Mucosa of gallbladder (tissue), 1 donor: ENCODE measurements at places on chromosomes 6 and 20. TPM values are rescaled to one million over a fixed set of nuclear protein-coding genes. Genes with fewer than 3 reads are reported as not detected.
A peak's percentile ranks its signal among the peaks of the same experiment; 100 is the strongest.

DNA sequence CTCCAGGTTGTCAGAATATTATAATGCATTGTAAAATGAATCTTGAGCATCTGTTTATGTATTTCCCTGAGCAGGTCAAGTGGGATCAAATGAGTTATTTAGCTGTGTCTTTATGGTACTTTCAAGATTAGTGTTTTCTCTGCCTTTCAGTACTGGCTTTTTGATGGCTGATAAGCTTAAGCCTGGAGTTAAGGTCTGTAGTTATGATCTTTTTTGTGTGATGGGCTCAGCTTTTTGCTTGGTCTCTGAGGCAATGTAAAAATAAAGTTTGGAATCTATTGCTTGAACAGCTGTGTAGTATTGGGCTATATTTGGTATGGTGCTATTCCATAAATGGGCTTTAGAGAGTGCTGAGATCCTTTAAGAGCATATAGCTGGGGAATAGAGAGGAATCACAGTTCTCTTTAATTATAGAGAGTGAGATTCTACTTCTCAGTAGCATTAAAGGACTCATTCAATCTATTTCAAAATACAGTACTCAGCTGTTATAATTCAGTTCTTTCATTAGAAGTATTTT, 40.7 kb downstream of the ZNF451 start:
- no peak for DNase-seq

DNA sequence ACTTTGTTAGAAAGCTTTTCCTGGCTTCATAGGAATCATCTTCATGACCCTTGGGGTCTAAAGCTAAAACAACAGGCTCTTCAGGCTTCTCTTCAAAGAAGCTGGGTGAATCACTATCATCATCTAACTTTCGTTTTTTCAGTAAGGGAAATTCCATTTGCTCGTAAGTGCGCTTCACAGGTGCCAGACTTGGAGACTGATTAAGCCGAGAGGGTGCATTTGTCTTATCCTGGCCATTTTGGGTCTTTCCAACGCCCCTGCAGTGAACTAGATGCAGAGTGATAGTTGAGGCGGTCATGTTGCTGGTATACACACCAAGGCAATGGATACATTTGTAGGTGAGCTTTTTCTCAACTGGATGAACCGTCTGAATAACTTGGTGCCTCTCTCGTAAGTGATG, 38.8 kb downstream of the ADNP start:
- no peak for DNase-seq

DNA sequence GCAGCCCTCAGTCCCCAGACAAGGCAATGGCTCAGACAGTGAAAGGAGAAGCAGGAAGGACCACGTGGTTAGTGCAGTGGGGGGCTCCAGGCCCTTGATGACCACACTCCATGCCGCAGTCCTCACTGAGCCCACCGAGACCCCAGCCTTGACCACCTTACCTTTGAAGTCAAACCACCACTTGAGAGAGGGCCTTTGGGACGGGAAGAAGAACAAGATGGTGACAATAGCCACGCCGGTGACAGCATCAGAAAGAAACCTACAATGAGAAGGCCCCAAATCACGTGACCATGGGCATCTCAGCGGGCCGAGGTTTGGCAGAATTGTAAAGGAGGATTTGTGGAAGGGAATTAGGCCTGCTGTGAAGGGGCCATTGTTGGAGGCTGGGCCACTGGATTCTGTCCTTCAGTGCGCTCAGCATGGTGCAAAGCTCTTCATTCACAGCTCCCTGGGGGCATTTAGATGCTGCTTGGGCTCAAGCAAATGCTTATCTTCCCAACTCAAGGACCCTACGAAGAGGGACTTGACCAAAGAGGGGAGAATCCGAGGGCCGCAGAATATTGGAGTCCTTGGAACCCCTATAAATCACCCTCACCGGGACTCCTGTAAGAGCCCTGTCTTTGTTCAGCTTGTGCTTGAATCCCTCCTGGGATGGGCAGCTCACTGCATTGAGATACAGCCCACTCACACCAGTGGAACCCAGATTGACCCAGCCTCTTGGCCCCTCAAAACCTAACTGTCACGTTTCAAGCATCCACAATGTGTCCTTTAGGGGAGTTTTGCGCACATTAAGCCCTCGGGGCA, 33.2 kb upstream of the OCSTAMP start:
- no peak for DNase-seq

- no peak for DNase-seq
Measured at GRCh38 chr6:6522709-6523108, 65.8 kb upstream of the LY86 start.

DNA sequence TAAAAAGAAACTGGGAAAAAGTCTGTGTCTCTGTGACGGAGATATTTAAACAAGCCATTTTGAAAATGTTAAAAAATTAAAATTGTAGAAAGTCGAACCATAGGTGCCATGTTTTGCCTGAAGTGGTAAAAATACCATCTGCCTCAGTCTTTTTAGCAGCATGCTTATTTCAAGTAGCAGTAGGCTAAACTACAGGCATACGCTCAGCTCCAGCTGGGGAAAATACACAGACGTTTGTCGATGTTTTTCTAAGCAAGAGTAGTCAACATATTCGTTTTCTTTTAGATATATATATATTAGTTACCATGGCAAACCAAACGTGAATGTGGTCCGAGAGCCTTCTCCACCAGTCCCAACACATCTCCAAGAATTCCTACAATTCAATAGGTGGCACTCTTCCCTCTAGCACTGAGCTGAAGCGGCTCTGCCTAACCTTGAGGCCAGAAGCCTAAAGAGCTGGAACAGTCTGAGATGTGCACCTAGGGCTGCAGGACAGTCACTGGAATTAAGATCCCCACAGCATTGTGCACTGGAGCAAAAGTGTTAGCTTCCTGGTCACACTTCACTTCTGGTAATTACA, 70.2 kb upstream of the BEND3 start:
- DNase-seq = peak; percentile 10

DNA sequence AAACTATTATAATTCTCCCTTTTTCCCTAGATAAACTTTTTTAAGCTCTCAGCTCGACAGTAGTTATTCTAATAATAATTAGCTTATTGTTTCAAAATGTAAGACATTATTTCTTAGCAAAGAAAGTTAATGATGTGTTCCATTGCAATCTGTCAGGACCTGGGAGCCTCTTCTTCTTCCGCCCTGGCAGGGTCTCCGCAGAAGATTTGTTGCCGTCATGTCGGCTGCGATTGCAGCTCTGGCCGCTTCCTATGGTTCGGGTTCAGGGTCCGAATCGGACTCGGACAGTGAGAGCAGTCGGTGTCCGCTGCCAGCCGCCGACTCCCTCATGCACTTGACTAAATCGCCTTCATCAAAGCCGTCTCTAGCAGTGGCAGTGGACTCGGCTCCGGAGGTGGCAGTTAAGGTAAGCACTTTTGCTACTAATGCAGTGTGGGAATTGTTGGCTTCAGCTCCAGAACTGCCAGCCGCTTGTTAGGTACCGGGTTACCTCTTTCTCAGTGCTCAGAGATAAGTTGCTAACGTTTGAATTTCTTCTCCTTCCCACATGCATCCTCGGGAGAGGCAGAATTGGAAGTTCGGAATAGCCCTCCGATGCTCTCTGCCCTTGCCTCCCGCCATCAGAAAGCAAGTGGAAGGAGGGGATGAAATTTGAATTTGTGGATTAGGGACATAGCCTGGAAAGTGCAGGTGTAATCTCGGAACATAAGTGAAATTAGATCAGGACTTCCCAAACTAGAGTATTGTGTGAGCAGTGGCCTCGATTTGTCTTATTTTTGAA, at the start of gene CDC40:
CDC40 (plus strand) TSS at position 200 of the 781 bp plus-strand sequence; CDS start at position 218, 18 bp downstream.
- DNase-seq = peak; percentile 60

GRCh38 chr6:11396860-11397259, 140.7 kb upstream of the TMEM170B start:
- no peak for DNase-seq

DNA sequence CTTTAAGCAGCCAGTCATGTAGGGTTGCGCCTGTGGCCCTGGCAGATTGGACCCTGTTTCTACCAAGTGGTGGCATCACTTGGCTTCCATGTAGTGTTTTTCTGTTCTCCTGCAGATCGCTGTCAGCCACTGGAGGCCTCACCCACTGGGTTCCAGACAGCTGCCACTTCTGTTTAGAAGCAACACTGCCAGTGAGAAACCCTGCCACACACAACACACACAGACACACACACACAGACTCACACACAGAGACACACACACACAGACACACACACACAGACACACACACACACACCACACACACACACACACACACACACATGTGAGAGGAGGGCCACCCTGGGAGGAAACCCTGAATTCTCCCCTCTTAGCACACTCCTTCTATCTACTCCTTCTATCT, 51.8 kb downstream of the UTRN start:
- DNase-seq = no peak

GRCh38 chr6:105546754-105547153, 143.9 kb upstream of the PREP start:
- no peak for DNase-seq

GRCh38 chr20:1474817-1475603, 8.4 kb upstream of the NSFL1C start:
- DNase-seq = no peak

GRCh38 chr20:53128004-53128403, 155.8 kb downstream of the TSHZ2 start:
- DNase-seq = no peak

Gene PRSS16
- 35.1 TPM for total RNA-seq

Gene CDS2
- total RNA-seq = 53.0 TPM

Gene AGPAT4
- total RNA-seq = 15.4 TPM

Gene CALHM4
- not detected for total RNA-seq

Gene CBLN4
- not detected for total RNA-seq

Gene PKHD1
- total RNA-seq = 17.3 TPM
